ENCODE measurements at places on chromosomes 6 and 20.

GRCh38 chr20:60667641-60668040 is 584.4 kb upstream of the CDH4 start:
- DNase-seq, result no peak

DNA sequence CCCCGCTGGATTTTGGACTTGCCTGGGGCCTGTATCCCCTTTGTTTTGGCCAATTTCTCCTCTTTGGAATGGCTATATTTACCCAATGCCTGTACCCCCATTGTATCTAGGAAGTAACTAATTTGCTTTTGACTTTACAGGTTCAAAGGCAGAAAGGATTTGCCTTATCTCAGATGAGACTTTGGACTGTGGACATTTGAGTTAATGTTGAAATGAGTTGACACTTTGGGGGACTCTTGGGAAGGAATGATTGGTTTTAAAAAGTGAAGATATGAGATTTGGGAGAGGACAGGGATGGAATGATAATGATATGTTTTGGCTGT is 1220.3 kb upstream of the CITED2 start:
- DNase-seq, result no peak

DNA sequence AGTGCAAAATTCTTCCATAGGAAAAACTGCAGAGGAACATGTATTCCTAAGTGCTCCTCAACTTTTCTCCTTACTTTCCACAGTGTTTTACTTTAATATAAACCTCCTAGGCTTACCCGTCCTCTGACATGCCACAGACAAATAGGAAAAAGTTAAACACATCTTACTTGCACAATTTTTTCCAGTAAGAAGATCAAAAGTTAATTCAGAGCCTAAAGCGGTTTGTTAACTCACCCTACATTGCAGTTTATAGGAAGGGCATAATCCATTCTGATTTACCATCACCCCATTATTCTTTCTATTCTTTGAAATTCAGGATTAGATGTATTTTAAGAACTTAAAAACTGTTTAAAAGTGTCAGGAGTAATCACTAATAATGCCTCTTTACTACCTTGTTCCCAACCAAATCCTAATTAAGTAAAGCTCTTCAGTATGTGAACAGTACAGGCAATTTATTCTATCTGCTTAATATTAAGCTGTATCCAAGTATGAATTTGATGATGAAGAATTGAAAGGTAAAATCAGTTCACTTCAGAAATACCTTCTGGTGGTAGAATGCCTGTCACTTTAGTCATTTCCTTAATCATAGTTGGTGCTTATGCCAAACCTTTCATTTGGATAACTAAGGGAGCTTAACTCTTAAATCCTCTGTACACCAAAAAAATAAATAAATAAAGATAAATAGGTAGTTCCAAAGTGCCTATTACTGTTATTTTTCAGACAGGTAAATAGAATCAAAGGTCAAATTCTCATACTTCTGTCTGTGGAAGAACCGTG is 292.0 kb downstream of the ALDH8A1 start:
- no peak for DNase-seq

- no peak for DNase-seq
Measured at GRCh38 chr6:13917141-13917540, 7.6 kb upstream of the RNF182 start.

Measured in GM12891 (cell line).